ENCODE measurements at places on chromosomes 4 and X.

DNA sequence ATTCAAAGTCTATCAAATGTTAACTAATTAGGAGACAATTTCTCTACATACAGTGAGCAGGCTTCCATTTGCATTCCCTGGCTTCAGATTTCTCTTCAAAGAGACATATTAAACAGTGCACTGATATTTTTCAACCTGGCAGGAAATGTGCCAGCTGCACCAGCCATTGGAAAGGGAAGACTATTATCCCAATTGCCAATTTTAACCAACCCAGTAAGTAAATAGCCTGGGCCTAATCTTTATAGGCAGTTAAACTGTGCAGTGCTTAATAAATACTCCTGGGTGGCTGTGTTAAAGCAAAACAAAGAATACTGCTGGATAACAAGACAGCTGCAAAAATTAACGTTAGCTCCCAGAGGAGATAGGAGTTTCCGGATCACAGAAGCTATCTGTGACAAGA is 111.9 kb upstream of the GALNT7 start:
- no peak for DNase-seq

DNA sequence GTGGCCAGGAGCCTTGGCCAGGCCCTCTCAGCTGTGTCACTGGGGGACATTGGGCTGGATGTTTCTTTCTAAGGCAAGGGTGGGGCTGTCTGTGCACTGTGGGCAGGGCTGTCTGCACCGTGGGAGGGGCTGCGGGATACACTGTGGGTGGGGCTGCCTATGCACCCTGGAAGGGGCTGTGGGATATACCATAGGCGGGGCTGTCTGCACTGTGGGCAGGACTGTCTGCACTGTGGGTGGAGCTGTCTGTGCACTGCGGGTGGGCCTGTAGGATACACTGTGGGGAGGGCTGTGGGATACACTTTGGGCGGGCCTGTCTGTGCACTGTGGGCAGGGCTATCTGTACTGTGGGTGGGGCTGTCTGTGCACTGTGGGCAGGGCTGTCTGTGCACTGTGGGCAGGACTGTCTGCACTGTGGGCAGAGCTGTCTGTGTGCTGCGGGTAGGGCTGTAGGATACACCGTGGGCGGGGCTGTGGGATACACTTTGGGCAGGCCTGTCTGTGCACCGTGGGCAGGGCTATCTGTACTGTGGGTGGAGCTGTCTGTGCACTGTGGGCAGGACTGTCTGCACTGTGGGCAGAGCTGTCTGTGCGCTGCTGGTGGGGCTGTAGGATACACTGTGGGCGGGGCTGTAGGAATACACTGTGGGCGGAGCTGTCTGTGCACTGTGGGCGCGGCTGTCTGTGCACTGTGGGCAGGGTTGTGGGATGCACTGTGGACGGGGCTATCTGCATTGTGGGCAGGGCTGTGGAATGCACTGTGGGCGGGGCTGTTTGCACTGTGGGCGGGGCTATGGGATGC is 31.1 kb downstream of the ACOX3 start:
- no peak for DNase-seq

GRCh38 chrX:129565046-129565650 is 25.1 kb downstream of the OCRL start:
- no peak for DNase-seq

DNA sequence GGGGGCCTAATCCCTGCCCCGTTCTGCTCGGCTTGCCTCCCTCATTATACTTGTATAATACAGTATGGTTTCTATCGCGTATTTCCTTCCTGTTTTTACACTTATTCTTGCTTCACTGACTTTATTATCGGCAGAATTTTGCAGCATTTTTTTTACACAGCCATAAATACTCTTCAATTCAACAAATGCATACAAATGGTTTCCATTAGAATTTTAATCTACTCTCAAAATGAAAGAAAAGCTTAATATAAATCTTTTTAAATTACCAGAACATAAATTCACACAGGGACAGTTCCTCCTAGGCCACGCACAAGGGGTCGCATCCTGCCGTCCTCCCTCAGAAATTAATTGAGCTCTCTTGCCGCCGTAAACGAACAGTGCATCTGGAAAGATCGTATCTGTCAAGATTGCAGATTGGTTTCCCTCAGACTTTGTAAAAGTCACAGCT is 42.9 kb downstream of the DCTD start:
- DNase-seq = no peak

DNA sequence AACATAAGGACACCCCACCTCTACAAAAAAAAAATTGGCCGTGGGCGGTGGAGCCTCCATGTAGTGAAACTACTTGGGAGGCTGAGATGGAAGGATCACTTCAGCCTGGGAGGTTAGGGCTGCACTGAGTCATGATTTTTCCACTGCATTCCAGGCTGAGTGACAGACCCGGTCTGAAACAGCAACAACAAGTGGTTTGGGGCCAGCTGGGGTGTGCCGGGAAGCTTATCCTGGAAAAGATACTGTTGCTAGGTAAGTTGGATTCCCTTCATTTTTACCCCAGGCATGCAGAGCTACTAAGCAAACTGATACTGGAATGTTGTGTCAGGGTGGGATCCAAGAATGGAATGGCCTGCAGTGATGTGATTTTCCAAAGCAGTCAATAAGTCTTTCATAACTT is 57.0 kb downstream of the XAGE2 start:
- no peak for DNase-seq

DNA sequence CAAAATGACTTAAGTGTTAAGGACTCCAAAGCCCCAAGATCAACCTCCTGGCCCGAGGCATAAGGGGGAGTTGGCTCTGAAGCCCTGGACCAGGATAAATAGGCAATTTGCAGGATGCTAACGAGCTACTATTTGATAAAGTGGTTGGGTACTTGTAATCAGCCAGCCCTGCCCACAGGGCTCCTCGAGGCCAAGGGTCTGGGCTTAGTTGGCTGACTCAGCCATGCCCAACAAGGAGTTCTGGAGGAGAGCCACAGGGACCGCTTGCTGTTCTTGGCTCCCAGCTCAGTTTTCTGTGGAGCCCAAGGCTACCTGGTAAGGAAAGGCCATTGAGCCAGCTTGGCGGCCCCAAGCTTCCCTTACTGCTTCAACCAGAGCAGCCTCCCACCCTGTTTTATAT is 7.8 kb downstream of the HMGB3 start:
- no peak for DNase-seq

GRCh38 chr4:152735396-152735859 is 44.1 kb downstream of the TIGD4 start:
- no peak for DNase-seq

DNA sequence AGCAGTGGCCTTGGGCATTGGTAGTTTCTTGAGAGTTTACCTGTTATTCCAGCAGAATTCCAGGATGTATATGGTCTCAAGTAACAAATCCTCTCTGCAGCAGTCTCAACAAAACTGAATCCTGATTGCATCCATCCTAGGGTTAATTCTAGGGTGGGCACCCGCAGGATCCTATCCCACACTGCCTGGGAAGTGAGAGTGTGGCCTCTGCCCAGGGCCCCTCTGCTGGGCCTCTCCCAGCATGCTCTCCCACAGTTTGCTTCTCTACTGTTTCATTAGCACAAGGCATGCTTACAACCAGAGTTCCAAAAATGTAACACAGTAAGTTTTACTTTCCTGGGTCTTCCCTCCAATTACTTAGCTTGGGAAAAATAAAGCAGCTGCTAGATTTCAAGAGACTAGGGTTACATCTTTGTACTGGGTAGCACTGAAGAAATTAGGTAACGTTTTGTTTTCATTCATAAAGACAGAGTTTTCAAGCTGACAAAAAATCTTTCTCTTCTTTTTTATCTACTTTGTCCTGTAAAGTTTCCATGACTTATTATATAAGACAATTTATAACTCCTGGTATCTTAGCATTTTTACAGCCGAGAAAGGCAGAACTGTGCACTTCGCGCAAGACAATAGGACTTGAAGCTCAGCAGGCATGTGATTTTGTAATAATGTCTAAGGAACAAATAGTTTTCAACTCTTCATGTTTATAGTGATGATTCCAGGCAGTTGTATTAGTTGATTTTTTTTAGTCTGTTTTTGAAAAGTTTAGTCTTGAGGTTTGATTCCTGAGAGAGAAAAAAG is 131.2 kb upstream of the PCDH18 start:
- no peak for DNase-seq

GRCh38 chrX:42818151-42818921 is 40.4 kb upstream of the PPP1R2C start:
- no peak for DNase-seq

DNA sequence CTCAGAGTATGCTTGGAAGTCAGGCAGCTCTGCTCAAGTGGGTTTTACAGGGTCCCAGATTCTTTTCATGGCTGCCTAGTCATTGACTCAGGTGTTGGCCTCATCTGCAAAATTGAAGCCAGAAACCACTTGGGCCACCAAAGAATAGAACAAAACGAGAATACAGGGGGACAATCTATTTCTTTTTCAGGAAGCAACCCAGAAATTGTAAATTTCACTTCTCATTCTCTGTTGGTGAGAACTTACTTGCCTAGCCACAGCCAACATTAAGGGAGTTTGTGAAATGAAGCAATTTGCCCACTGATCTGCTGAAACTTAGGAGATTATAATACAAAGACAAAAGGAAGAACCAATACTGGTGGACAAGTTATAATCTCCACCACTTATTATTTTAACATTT is 8.6 kb upstream of the TKTL2 start:
- no peak for DNase-seq

GRCh38 chrX:4263030-4263803 is 549.8 kb upstream of the PRKX start:
- no peak for DNase-seq

GRCh38 chrX:47264483-47265173 is 31.8 kb downstream of the USP11 start:
- DNase-seq = no peak

- DNase-seq = no peak
Observed at GRCh38 chr4:151409470-151410313, 716 bp downstream of the FHIP1A start.

DNA sequence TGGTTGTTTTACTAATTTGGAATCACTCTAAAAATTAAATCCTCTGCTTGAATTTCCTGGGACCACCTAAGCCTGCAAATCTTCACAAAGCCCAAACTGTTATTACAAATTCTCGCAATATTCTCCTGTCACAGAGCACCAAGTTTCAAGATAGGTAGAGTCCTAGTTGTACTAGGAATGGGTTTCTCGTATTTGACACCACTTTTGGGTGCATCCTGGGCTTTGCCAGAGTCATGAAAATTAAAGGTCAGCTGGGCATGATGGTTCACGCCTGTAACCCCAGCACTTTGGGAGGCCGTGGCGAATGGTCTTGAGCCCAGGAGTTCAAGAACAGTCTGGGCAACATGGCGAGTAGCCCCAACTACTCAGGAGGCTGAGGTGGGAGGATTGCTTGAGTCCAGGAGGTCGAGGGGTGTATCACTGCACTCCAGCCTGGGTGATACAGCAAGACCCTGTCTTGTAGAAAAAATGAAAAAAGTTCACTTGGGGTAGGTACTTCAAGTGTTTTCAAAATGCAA is 30.6 kb upstream of the MANBA start:
- no peak for DNase-seq

GRCh38 chr4:74874753-74875367 is 58.1 kb upstream of the PARM1 start:
- no peak for DNase-seq

- DNase-seq = no peak
Observed at GRCh38 chrX:10062352-10062751, 94.4 kb upstream of the CLCN4 start.

- no peak for DNase-seq
Observed at GRCh38 chrX:18714910-18715309, 7.5 kb downstream of the PPEF1 start.

DNA sequence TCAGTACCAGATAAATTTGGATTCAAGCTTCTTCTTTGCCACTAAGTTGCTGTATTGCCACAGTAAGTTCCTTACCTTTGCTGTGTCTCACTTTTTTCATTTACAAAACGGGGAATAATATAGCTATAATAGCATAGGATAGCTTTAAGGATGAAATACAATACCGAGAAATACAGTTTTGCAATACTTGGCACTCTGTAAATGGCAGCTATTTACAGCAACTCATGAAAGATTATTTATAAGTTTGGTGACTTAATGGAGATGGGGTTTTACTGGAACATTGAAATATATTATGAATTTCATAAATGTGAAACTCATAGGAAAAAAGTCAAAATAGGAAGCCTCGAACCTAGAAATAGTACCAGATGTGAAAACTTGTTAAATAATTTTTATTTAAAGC is 27.6 kb downstream of the ANXA10 start:
- DNase-seq = no peak

GRCh38 chr4:52883707-52884669 is 21.9 kb downstream of the RASL11B start:
- no peak for DNase-seq

- no peak for DNase-seq
Observed at GRCh38 chrX:154374313-154375155, at the start of gene FLNA. TSS of gene FLNA (minus strand) at chrX:154374634. CDS start at chrX:154371245, 3,389 bp downstream.

- DNase-seq = no peak
Observed at GRCh38 chr4:128322986-128323385, 35.4 kb upstream of the PGRMC2 start.

- DNase-seq = no peak
Observed at GRCh38 chrX:20857746-20858145, 516.5 kb upstream of the CNKSR2 start.

DNA sequence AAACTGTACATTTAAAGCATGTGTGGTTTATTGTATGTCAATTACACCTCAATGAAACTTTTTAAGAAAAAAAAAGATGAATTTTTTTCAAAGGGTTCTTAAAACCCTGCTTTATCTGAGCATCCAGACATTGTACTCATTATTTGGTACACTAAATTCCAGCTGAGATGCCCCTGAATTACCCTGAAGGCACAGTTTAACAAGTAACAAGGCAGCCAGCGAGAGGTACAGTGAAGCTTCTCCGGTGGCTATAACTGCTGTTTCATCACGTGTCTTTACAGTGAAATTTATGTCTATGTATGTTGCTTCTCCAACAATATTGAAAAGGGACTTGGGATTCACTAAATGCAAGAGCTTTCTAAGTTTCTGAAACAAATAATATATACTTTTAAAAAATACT is 15.8 kb downstream of the SLC7A11 start:
- no peak for DNase-seq

- no peak for DNase-seq
Observed at GRCh38 chr4:1411436-1412375, 5.5 kb upstream of the NKX1-1 start.

Data from omental fat pad (tissue), 4 donors.